ENCODE measurements at places on chromosomes 1 and 21. TPM values are rescaled to one million over a fixed set of nuclear protein-coding genes. Genes with fewer than 3 reads are reported as not detected.

GRCh38 chr1:33719326-33719725 is 144.6 kb upstream of the HMGB4 start:
- no peak for DNase-seq

GRCh38 chr1:230112131-230112701 is 45.2 kb downstream of the GALNT2 start:
- no peak for DNase-seq

GRCh38 chr1:208044589-208045462 is 133.9 kb upstream of the CD34 start:
- no peak for DNase-seq

GRCh38 chr1:56056438-56057287 is 522.7 kb downstream of the PLPP3 start:
- no peak for DNase-seq

DNA sequence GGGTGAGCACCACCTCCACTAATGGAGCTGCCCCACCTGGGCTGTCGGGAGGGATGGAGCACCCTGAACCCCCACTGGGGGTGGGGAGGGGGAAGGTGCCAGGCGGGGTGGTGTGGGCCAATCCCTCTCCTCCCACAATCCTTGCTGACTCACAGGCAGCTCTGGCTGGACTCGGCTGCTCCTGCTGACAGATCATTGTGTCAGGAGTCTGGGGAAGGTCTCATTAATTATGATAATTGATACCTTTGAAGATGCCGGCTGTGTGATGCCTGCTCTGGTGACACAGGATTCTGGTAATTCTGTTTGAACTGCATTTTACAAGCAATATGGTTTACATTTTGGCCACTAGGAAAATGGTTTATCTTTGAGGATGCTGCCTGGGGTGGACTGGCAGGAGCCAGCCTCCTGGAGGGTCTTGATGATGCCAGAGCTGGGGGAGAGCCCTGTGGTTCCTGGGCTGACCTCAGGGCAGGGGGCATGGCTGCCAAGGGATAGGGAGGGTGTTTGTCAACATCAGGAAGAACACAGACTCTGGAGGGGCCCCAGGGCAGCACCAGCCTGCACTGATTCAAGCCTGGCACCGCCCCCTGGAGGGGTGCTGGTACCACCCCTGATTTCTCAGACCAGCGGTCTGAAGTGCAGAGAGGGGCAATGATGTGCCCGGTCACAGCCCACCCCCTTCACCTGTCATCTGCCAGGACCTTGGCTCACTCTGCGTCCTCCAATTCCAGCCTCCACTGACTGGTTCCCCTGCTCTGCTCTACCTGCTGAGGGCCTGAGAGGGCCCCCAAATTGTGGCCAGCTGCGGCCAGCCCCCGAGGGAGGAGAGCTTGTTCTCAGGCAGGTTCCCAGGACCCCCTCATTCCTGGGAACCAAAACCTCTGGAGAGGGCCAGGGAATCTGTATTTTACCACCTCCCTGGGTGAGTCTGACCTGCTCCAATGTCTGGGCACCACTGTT is 338.8 kb downstream of the MATN1 start:
- DNase-seq: no peak

GRCh38 chr1:23394181-23394580 is 24.5 kb upstream of the ZNF436 start:
- no peak for DNase-seq

GRCh38 chr1:237677979-237678378 is 212.7 kb downstream of the ZP4 start:
- DNase-seq: no peak

GRCh38 chr1:2270260-2271100 is 42.4 kb downstream of the SKI start:
- DNase-seq: no peak

DNA sequence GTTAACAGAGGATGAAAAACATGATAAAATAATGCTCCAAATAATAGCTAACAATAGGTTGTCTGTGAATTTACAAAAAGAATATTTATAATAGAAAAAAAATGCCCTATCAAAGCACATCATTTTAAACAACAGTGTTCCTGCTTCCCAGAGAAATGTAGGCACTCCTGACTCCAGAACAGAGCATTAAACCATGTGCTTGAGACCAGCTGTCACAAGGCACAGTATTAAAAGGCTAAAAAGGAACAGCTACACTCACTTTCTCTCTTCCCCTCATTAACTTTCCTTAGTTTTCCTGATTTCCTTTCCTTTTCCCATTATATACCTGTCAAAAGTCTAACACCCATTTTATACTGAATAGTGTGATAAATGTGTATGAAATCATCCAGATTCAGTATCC is 10.9 kb downstream of the VAV3 start:
- no peak for DNase-seq

C1QC gene
- total RNA-seq: 241 TPM

SRGAP2C gene
- 27.7 TPM for total RNA-seq

Measured in thoracic aorta (tissue), 2 donors.